ENCODE measurements at places on chromosomes 5 and 9.

DNA sequence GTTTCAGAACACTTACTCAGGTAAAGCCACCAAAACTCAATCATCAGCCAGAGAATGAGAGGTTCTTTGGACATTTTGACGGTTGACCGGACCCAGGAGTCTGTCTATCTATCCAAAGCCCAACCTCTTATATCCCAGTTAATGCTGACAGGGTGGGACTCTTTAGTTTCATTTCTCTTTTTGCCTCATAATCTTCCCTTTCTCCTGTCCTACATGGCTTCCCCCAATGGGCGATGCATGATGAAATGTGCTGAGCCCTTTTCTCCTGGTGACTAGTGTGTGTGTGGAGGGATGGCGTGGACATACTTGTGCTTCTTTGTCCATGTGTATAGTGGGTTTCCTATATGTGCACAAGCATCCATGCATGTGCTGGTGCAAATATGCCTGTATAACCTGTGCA is at the start of gene TIMD4:
TSS of gene TIMD4 (minus strand) at position 102 of the 400 bp plus-strand sequence. CDS start at position 74, 28 bp downstream.
- no peak for DNase-seq

- DNase-seq: no peak
These were observed 11.6 kb upstream of the ASPN start for GRCh38 chr9:92493749-92494387.

DNA sequence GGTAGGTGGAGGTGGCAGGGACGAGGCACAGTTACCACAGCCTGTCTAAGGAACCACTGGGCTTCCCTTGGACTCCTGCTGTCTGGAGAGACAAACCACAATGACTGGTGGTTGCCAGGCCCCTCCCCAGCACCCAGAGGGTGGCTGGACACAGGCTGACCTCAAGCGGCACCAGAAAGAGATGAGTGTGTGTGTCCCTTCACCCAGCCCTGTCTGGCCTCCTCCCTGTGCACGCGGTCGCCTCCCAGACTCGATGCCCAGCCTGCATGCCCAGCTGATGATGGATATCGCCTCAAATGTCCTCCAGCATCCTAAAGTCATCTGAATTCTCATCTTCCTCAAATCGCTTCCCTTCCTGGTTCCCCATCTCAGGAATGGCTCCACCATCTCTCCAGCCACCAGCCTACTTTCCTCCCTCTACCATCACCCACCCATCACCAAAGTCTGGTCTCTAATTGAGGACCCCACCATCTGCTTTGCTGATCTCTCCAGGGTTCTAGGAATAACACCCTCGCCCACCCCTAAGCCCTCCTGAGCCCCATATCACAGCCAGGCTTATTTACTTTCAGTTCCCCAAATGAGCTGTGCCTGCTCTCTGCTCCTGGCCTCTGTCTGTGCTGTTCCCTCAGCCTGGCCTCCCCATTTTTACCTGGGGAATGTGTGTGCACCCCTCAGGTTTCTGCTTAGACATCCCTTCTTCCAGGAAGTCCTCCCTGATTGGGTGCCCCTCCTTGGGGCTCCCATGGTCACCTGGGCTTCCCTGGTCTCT is 52.5 kb upstream of the GGTA1 start:
- DNase-seq: no peak

- no peak for DNase-seq
These were observed 185.2 kb downstream of the HSPA4 start for GRCh38 chr5:133236976-133237375.

DNA sequence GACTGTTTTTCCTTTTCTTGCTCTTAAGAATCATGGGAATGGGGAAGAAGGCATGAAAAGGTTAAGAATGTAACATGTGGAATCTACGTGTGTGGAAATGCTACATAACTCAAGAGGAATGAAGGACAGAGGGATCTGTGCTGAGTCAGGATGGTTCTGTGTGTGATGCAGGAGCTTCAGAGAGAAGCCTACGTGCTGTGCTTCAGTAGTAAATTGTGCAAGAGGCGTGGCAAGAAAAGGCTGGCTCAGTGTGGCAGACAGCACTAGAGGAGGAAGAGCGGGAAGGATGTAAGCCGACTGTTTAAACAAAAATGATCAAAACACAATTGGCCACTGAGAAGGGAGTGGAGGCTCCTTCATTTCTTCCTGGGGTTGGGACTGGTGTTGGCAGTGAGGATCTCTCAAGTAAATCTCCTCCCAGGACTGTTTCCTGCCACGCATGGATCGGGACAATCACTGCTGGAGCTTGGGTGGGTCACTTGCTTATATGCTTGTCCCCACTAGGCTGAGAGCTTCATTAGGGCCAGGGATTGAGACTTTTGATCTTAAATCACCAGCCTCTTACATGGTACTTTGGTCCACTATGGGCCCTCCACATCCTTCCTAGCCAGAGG is 59.4 kb upstream of the BASP1 start:
- DNase-seq: peak; percentile 93

GRCh38 chr9:106704056-106704615 is 158.8 kb upstream of the ZNF462 start:
- no peak for DNase-seq
